Stimulated activated CD4-positive, alpha-beta T cell treated with anti-CD3 and anti-CD28 coated beads, Interleukin-1b, Interleukin-23, amount 100 ng/mL, for 1 hour (primary cell): ENCODE measurements at places on chromosomes 13 and 19.

- DNase-seq: no peak
Observed at GRCh38 chr13:38369058-38369457, 19.4 kb downstream of the UFM1 start.

DNA sequence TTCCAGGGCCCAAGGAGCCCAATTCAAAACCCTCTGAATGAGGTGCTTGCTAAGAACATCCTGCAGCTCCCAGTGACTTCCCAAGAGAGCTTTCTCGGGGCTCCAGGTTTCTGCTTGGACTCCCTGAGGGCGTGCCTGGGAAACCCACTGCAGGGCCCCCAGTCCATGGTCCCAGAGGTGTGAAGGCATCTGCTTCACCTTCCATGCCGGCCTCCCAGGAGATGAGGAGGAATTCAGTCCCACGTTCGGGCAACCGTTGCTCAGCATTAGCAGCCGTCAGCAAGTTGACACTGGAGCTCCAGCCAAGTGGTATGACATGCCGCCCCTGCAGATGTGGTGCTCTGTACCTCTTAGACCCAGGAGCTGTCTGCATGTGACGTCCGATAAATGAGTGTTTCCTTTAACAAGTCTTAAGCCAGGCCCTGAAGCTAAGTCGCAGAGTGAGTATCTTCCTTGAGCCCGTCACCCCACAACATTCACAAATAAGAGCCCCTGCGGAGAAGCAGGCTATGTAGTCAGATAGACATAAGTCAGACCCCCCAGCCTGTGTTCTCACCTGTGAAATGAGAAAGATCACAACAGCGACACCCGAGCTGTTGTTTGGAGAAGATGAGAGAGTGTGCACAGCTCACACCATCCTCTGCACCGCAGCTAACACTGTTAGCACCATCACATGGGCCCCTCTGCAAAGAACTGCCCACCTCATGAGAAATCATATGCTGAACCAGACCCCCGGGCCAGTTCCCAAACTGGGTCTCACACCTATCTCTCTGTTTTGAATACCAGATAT lies 150.3 kb downstream of the KATNAL1 start:
- DNase-seq: no peak

- no peak for DNase-seq
Observed at GRCh38 chr19:49361438-49362047, 673 bp downstream of the TEAD2 start.

GRCh38 chr13:27791901-27792392 lies 336 bp upstream of the GSX1 start:
- DNase-seq: no peak

GRCh38 chr19:43318796-43319314 lies 34.6 kb upstream of the CD177 start:
- no peak for DNase-seq
